ENCODE measurements at places on chromosomes 3 and 15. TPM values are rescaled to one million over a fixed set of nuclear protein-coding genes. Genes with fewer than 3 reads are reported as not detected.

The LRRIQ4 gene
- not detected for polyA plus RNA-seq

The GNAT1 gene
- polyA plus RNA-seq = not detected

The SLC28A2 gene
- polyA plus RNA-seq = not detected

The PTX3 gene
- 7.0 TPM for polyA plus RNA-seq

The NFKBIZ gene
- 2.8 TPM for polyA plus RNA-seq
